HTR-8/SVneo (cell line): ENCODE measurements at places on chromosomes 2 and 18.

DNA sequence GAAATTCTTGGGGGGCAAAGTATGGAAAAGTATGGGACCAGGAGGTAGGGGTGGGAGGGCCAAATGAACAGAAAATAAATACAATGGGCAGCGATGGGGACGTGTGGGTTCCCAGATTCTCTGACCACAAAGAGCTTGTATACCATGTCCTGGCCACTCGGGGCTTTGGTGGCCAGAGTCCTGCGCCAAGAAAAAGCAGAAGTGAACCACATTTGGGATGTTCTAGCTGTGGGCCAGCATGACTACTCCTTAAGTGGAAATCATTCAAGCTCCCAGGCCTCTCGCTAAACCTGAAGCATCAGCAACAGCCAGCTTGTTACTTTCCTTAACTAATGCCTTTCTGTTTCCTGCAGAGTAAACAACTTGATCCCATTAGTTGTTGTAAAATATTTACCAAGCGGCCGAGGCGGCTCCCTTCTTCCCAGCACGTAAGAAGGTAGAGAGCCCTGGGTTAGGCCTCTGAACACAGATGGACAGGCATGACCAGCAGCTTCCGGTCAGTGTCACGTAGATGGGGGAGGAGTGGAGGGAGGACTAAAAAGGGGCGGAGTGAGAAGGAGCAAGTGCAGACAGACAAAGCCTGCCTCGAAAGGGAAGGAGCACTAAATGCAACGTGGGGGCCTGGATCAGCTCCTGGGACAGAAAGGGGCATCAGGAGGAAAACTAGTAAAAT is 88.2 kb downstream of the GALNT14 start:
- no peak for DNase-seq

DNA sequence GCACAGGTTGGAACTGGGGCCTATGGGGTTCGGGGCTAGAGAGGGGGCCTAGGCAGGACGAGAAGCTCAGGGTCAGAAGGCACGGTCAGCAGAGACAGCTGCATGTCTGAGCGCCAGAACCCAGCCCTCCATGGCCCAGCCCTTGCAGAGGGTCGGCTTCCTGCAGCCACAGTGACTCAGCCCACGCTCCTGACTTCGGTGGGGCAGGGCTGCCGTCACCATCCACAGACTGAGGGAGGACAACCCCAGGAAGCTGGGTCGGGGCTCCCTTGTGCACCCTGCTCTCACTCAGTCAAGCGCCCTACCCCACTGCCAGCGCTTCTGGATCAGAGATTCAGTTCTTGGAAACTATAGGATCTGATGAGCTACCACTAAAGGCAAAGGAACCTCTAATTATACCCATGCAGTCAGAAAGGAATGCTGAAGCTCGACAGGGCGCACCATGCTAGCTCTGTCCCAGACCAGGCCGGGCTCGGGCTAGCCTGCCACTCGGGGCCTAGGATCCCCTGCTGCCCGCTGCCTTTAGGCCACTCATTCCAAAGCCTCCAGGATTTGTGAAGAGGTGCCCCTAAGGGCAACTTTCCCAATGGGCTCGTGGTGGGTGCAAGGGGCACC is 3.0 kb downstream of the ACTR1B start:
- DNase-seq = no peak

GRCh38 chr2:112093216-112093615 is 38.1 kb downstream of the TMEM87B start:
- no peak for DNase-seq

GRCh38 chr2:42800981-42801380 is 8.6 kb upstream of the HAAO start:
- DNase-seq = no peak

DNA sequence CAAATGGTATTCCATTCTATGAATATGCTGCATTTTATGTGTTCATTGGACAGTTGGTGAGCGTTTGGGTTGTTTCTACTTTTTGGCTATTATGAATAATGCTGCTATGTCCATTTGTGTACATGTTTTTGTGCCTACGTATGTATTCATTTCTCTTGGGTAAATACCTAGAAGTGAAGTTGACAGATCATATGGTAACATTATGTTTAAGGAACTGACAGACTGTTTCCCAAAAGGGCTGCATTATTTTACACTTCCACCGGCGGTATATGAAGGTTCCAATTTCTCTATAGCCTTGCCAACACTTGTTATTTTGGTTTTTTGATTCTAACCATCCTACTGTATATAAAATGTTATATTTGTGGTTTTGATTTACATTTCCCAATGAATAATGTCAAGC is 703.9 kb upstream of the CDH2 start:
- DNase-seq = no peak

- DNase-seq = no peak
Observed at GRCh38 chr2:126981476-126981875, 82.8 kb downstream of the TEX51 start.

DNA sequence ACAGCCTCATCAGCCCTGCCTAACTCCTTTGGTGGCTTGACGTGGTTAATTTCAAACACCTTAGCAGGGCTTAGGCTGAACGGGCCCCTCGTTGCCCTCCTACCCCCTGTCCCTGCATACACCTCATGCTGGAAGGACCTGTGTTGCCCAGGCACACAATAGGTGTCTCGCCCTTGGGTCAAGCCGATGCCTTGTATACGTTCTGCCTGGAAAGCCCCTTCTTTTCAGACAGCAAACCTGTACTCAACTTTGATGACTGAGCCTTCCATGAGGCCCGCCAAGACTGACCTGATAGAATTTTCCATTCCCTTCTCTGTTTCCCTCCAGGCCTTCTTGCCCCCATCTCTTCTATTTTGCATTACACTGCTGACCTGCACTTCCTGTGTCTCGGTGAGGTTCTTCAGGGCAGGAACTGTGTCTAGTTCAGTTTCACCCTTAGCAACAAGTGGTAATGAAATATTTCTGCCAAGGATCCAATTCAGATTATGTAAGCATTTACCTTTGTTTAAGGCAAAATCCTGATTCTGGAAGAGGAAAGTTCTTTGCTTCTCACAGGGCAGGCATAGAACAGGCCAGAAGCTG is 7.9 kb downstream of the GREB1 start:
- DNase-seq = no peak

DNA sequence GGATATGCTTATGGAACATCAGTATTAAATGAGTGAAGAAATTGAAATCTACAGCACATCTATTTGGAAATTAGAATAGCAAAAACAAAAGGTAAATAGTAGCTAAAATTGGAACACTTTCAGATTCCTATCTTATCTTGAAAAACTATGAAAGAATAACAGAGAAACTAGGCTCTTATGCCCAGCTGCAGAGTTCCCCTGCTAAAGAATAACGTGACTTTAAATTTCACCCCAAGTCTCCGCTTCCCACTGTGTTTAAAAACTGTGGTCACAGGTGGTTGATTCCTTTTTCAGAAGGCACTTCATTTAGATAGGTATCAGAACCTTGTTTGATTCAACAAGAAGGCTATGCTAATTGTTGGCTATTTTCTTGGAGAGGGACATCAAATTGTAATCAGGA is 30.1 kb downstream of the ARHGAP28 start:
- no peak for DNase-seq

DNA sequence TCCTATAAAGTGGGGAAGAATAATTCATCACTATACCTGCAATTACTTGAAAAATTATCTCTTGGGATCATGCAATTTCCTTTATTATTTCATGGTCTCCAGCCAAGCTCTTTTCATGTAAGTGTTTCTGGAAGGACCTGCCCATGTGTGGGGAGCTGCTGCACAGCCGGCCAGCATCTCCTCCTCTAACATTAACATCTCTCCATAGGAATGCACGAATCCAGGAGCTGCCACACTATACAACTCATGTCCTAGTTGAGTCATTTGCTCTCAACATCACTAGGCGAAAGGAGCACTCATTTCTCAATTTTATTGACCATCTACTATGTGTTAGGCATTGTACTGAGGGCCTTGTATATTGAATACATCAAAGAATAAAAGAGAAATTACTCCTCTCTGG is 144.3 kb upstream of the ERBB4 start:
- DNase-seq = no peak

DNA sequence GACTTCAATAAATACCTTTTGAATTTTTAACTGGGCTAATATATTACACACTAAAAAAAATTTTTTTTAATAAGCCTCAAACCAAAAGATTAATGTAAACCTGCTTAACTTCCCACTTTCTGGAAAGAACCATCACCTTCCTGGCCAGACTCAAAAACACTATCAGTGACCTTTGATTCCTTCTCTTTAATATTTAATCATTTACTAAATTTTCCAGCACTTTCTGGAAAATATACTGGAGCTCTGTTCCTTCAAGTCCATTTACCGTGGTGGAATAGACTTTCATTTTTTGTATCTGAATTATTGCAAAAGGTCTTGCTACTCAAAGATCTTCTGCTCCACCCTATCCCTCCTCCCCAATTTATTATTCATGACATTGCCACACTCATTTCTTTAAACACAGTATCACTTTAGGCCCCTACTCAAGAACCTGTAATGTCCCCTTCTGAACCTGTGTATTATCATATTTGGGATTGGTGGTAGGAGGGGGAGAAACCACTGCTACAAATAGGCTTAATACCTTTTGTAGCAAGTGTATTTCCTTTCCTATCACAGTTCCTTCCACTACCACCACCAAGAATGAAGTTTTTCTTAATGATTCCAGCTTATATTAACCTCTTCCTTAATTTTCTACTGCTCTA is 7.4 kb downstream of the PPP4R3B start:
- no peak for DNase-seq

DNA sequence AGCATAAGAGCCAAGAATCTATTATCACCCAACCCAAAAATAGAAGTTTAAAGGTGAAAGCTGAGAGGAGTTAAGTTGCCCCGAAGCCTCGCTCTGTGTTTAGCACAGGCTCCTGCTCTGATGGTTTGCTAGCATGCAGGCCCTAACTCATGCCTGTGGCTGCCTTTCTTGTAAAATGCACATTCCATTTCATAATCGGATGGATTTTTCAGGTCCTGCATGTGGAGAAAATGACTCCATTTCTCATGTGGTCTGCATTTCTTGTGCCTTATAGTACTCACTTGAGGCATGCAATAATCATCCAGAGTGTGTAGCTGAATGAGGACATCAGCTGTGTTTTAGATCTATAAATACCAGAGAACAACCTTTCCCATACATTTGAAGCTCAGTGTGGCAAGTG is 381.8 kb downstream of the CPS1 start:
- no peak for DNase-seq

DNA sequence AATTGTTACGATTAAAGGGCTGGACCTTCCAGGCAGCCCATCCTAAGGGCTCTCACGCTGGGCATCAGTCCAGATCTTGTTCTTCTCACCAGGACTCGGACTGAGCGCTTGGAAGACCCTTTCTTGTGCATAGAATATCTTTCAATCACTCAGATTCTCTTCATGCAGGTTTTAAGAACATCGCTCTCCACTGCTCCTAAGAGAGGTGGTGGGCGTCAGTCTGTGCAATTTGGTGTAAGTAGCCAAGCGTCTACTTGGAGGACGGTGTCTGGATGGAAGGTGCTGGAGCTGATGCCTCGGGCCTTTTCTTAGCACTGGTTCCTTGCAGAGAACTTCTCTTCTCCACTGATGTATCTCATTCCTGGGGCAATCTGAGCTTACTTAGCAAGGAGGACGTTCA is 68.7 kb downstream of the ASB1 start:
- no peak for DNase-seq

DNA sequence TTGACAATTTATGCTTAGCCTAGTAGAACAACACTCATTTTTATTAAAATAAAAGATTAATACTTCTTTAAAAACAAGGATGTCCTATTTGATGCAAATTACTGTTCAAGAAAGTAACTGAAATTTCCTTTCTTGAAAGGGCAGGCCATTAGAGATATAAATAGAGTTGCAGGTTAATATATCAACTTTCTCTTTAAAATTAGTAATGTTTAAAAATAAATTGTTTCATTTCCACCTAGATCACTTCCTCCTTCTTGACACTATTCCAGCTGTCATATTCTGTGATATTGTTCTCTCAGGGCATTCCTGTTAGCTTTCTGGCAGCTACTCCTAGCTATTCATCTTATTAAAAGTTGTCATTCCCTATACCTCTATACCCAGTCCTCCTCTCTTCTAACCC is 357.9 kb upstream of the NRP2 start:
- DNase-seq = no peak

DNA sequence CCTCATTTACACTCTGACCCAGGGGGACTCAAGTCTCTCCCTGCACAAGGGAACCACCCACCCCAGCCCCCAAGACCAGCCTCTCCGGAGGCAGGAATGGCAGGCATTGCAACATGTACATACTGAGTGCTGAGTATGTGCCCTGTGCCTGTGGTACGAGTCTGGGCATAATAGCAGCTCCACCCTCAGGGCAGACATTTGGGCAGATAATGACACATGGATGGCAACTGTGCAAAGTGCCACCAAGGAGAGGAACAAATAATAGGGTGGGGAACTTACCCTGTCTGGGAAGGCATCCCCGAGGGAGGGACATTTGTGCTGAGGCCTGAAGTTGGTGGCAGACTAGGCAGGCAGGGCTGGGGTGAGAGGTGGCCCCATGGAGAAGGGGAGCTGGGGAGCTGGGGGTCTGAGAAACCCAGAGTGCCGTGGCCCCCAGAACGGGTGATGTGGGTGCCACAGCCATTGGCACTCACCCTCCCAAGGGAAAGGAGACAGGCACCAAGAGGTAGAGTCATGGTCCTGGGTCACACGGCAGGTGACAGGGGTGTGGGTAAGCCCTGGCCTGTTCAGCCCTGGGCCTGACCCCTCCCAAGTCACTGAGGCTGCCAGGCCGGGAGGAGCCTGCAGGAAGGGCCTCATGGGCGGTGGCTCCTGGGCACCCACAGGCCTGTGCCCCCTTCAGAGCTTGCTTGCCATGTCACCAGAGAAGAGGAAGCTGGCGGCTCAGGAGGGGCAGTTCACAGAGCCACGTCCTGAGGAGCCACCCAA is 15.7 kb upstream of the GPR17 start:
- no peak for DNase-seq

DNA sequence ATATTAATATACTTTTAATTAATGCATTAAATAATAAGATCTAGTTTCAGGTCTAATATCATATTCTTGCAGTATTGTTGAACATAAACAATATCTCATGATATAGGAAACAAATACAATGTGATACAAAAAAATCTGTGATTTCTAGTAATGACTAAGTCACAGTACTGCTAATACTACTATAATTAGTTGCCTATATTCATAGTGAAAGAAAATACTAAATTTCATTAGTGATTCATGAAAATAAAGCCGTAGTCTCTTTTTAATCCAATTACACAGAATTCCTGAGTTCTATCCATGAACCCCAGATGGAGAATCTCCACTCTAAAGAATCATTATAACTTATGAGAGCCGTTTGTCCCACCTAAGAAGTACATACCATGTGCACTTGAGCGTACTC is 266.3 kb upstream of the ACVR2A start:
- no peak for DNase-seq
